ENCODE measurements at places on chromosomes 11 and 22.

- no peak for DNase-seq
These were observed 4.9 kb downstream of the ZFTA start for GRCh38 chr11:63763496-63764339.

- DNase-seq = no peak
These were observed 6.1 kb downstream of the CLDN5 start for GRCh38 chr22:19517919-19518611.

- no peak for DNase-seq
These were observed 45.4 kb upstream of the SLC22A12 start for GRCh38 chr11:64545619-64546018.

DNA sequence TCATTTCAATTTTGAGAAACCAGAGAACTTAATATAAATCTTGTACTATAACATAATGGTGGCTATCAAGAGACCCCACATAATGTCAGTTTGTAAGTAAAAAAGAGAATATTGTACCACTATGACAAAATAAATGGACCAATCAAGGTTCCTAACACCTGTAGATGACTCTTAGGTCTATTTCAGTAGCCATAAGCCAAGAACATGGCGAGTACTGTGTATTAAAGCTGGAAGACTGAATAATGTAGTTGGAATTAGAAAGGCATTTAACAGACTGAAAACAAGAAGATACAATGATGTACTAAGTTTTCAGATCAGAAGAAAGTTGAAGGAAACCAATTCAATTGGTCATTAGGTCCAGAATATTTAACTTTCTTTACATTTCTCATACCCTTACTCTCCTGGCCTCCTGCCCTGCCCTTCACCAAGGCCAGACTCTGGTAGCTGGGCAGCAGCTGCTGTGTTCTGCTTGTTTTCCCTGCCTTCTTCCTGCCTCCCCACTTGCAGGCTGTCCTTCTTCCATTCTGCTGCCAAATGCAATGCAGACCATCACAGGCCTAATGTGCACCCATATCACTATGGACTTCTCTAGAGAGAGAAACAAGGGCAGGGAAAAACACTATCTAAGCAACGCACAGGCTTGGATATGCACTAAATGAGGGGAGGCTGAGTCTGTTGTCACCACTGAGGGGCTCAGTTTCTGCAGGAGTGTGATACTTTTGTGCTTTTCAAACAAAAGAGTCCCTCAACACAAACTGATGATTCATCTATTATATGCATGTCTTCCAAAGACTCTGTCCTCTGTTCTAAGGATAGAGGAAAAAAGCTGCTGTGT lies 60.1 kb downstream of the RAB30 start:
- DNase-seq = no peak

GRCh38 chr11:121048464-121049233 lies 24.7 kb downstream of the TBCEL start:
- no peak for DNase-seq

DNA sequence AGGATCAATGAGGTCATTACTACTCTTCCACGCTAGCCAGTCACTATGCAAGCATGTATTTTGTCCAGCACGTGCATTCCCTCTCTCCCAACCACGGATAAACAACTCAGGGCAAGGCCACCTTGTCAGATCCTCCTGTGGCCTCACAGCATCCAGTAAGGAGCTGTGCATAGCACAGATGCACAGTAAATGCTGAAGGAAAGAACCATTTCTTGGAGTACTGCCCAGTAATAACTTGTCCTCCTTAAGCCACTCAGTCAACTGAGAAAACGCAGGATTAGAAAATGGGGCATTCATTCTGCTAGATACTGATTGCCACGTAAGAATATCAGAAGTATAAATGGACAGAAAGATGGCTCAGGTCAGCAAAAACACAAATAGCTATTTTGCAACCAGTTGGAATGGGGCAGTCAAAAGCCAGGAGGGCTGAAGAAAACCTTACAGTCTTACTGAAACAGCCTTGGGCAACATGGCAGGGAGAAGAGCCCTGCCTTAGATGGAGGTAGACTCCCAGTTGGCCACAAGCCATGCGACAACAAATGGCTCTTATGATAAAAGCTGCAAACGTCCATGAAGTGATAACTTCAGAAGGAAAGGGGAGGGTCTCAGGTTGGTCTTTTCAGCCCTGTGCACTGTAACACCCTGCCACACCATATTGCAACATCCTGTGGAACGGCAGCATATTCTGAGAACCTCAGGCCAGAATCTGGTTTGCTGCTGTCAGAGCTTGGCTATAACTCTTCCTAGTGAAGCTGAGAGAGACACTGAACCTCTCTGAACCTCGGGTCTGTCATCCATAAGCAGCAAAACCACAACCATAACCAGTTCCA lies 23.0 kb downstream of the PC start:
- DNase-seq = no peak

DNA sequence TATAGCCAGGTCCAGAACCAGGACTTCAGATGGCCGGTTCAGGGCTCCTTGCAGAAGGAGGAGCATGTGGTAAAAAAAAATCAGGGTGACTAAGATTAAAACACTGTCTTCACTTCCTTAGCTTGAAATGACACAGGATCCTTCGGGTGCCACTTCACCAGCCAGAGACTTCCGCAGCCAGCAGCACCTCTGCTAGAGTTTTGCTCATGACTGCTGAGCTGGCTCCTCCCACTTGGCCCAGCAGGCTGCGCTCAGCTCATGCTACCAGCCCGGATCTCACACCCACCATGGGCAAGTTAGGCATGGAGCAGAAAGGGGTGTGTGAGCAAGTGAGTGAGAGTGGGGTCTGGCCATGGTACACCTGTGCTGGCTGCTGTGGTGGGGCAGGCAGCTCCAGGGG lies 6.6 kb upstream of the MS4A18 start:
- no peak for DNase-seq

GRCh38 chr11:89381094-89381493 lies 110.1 kb downstream of the NOX4 start:
- DNase-seq = no peak

DNA sequence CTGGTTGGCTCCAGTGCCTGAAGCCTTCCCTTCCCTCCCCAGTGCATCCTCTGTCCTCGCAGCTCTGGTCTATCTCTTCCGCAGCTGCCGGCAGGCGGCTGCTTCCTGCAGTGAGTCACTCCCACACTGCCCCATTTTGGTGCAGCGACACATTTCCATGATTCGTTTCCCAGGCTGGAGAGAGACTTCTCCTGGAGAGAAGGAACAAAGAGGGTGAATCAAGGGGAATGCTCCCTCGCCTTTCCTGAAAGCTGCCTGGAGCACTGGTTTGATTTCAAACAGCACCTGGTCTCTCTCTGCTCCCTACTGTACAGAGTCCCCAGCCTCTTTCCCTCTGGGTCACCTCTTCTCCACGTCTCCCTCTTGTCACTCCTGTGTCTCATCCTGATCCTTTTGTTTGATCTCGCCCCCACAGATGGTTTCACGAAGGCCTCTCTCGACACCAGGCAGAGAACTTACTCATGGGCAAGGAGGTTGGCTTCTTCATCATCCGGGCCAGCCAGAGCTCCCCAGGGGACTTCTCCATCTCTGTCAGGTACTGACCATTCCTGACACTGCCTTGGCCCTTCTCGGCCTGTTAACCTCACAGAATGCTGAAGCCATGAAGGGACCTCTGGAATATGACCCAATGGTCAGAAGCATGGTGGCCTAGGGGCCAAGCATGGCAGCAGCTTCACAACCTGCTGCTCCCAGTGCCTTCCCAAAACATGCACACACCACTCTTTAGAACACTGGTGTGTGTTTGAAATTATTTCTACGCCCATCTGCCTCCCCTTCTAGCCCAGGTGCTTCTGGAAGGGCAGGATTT lies at the start of gene TMA7B:
TMA7B (plus strand) TSS at position 758 of the 808 bp plus-strand sequence. CDS start 3,978 bp downstream, outside the sequence.
- DNase-seq = no peak

DNA sequence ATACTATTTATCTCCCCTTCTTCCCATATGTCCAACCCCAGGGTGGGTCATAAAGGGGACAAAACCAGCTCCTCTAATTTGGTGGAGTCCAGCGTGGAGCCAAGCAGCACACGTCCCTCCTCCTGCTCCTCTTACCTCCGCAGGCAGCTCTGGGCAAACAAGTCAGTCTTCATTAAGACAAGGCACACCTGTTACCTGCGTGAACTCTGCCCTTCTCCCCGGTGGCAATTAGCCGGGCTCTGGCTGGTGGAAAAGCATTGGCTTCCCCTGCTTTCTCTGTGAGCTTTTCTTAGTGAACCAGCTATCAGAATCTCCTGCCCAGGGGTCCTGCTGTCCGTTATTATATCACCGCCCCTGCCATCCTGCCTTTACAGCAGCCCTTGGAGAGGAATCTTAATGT lies 418.7 kb upstream of the CADM1 start:
- DNase-seq = no peak

- DNase-seq = no peak
These were observed 35.9 kb downstream of the EFCAB6 start for GRCh38 chr22:43776081-43776670.

DNA sequence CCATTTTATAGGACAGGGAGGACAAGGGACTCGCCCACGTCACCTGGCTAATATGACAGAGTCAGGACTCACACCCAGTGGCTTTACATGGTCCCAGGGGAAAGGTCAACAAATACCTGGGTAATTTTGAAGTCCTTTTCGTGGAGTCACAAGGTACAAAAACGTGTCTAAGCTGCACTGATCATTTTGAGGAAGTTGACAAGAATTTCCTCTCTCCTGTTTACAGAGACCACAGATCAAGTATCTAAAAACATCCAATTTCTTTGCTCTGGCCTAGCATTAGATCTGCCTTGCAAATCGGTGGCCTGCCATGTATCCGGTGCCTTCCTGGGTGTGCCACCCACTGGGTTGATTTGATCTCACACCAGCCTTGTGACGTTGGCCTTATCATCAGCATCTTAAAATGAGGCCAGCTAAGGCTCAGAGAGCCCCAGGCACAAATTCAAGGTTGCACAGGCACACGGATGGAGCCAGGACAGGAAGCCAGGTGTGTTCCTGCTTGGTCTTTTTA lies 17.6 kb downstream of the GDPD5 start:
- no peak for DNase-seq

DNA sequence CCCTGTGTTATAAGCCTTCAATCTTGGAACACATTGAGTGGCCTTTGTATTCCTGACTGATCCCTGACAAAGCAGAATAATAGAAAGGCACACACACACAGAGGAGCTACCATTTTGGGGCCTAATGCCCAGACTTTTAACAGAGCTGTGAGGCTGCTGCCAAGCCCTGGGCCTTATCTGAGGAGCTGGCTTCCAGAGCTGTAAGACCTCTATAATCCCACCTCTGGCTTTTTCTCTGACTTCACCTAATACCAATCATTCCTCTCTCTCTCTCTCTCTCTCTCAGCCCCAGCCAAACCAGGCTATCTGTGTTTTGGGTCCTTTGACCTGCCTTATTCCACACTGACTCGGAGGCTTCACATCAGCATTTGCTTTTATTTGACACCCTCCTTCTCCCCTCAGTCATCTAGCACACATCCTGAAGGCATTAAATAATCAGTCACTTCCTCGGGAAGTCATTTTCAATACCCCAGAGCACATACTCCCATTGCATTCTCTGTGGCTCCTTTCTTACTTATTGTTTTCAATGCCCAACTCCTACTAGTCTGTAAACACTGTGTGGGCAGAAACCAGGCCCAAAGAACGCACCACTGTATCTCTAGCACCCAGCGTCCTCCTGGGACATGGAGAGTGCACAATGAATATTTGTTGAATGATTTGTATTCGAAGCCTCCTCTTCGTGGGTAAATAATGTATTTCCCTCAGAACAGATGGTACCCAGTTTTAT lies 21.2 kb upstream of the TRIM44 start:
- no peak for DNase-seq

GRCh38 chr11:112167145-112167544 lies at the start of gene TEX12:
TEX12 (plus strand) TSS chr11:112167372; CDS start chr11:112169269, 1,897 bp downstream.
- no peak for DNase-seq

- DNase-seq = peak; percentile 90
These were observed 734 bp downstream of the PRDM11 start for GRCh38 chr11:45147017-45147728.

DNA sequence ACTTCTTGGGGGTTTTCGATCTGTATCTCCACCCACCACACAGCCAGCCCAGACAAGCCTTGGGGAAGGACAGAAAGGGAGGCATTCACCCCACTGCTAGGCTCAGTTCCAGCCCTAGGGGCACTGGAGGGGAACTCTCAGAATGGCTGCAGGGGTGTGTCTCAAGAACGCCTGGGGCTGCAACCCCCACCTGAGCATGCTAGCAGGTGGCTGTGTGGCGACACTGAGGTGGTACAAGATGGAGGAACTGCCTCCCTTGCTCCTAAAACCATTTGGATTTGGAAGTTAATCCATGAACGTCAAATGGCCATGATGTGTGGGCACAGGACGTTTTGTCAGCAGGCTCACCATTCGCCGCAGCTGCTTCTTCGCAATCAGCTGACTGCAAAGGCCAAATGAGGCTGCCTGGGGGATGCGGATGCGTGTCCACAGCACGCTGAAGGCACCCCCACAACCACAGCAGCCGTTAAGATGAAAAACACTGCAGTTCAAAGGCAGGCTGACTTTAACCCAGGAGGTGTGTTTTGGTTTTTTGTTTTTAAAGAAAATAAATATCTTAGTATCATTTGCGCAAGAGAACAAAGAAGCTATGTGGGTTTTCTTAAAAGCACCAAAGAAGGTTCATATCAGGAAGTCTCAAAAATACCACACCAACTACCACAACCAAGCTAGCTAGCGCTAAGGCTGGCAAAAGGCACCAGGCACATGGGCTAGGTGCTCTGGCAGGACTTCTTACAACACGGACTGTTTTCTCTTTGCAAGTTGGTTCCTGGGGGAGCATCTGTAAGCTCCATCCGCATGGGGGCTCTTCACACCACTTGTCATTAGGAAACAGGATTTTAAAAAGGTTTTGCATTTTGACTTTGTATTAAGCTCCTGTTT lies 22.2 kb upstream of the NAP1L4 start:
- DNase-seq = peak; percentile 56

- DNase-seq = no peak
These were observed 50.9 kb downstream of the PPP2R1B start for GRCh38 chr11:111715142-111715816.

DNA sequence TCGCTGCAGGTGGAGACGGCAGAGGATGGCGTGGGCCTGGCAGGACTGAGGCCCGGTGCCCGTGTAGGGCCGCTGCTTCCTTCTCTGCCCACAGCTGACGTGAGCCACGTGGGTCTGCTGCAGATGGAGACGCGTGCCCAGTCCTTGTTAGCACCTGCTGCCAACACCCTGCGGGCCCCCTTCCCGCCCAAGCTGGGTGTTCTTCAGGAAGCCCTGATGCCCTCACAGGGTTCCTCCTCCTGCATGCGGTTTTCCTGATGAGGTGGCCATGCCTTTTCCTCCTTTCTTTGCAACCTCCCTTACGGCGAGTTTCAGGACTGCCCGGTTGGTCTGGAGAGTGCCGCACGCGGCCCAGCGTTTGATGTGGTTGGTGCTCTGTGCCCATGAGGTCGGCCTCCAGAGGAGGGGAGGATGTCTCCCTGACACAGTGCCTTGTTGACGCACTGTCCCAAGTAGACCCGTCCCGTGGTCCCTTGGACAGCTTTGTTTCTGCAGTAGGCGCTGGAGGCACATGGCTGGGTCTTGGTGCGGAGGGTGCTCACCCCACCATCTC lies 44.7 kb downstream of the AP2A2 start:
- no peak for DNase-seq

GRCh38 chr11:124642628-124643027 lies 20.0 kb downstream of the TBRG1 start:
- no peak for DNase-seq

- no peak for DNase-seq
These were observed 3.6 kb downstream of the NEAT1 start for GRCh38 chr11:65425971-65426838.

GRCh38 chr11:128462922-128463321 lies 124.4 kb downstream of the ETS1 start:
- no peak for DNase-seq

GRCh38 chr22:47605441-47605840 lies 843.0 kb downstream of the TBC1D22A start:
- no peak for DNase-seq

All from stimulated activated CD8-positive, alpha-beta memory T cell treated with anti-CD3 and anti-CD28 coated beads, Interleukin-15, amount 100 ng/mL, for 48 hours (primary cell).